ENCODE measurements at places on chromosomes 6 and 20.
A peak's percentile ranks its signal among the peaks of the same experiment; 100 is the strongest.

- no peak for DNase-seq
These were observed 401.6 kb upstream of the RUNX2 start for GRCh38 chr6:44926556-44926955.

DNA sequence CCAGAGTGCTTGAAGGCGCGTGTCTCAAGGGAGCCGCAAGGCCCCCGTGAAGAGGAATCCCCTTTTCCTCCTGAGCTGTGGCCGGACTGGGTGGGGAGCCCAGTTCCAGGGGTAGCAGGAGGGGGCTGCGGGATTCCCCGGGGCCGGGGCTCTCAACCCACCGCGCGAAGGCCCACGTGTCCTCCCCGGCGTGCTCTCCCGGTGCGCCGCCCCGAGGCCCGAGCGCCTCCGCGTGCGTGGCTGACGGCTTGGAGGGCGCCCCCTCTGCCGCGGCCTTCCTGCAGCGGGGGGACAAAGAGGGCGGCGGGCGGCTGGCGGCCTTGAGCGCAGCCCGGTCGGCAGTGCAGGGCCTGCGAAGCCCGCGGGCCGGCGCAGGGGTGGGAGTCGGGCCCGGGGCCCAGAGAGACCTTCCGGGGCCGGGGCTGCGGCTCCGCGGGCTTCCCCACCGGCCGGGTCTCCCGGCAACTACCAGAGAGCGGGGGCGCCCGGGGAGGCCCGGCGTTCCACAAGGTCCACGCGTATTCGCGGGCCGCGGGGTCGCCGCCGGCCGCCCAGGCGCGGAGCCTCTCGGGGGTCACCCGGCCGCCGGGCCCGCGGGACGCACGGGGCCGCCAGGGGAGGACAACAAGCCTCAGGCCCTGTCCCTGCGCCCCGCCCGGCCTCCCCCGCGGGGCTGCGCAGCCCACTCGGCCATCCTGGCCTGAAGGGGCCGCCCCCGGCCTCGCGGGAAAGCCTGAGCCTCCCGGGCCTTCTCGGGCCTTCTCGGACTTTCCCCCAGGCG, at the start of gene FAM217A:
Gene FAM217A, minus strand, starts transcription at position 447 of the 781 bp plus-strand sequence. CDS start 1,723 bp downstream, outside the sequence.
- DNase-seq, result no peak

- DNase-seq, result no peak
These were observed 747.1 kb upstream of the ADGRB3 start for GRCh38 chr6:67887747-67888545.

DNA sequence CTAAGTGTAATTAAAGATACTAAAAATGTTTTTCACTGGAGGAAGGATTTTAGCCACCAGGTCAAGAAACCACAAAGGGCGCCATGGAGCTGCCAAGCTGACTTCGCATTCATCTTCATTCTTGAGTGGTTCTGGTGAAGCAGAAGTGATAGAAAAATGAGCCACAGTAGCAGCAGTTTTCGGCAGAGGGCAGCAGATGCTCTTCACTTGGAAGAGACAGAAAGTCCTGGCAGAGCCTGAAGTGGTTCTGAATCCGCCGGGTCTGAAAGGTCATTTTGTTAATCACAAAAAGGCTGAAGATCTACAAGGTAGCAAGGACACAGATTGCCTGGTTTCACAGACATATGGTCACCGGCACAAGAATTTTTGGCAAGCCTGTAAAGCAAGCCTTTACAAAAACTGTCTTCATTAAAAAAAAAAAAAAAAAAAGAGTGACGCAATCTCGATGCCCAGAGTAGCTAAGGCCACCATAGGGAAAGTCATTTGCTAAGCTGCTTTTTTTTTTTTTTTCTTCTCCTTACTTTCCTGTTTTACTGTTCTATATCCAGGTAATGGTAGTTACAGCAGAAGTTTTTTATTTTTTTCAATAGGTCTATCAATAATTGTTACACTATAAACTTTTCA, 345.1 kb upstream of the AGPAT4 start:
- peak; percentile 7 for DNase-seq

GRCh38 chr6:33288141-33288920, 708 bp downstream of the WDR46 start:
- DNase-seq, result no peak

GRCh38 chr6:27468334-27468733, 4.6 kb downstream of the ZNF184 start:
- no peak for DNase-seq

- no peak for DNase-seq
These were observed 42.8 kb downstream of the MMS22L start for GRCh38 chr6:97240222-97240621.

DNA sequence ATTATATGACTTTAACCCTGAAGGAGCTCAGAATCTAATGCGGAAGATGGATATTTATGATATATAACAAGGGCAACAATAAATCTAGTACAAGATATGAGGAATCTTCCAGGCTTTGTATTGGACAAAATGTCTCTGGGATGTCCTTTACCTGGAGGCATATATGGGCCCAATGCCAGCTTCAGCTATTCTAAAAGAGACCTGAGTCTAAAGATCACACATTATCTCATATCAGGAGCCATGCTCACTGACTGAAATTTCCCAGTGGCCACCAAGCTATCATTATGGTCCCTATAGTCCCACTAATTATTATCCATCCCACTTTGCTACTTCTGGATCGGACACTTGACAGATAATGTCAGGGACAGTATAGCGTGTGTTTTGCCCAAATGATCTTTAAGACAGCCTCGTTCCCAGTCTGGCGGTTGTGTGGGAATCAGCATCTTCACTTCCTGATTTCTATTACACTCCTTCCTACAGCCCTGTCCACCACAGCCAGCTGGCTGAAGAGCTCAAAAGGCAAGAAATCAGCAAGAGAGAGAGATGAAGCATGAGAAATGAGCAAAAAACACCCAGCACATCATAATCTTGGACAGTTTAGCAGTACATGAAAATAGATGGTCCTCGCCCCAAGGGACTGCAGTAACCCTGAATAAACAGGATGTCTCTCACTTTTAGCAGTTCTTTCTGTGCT, 34.9 kb downstream of the KLHL31 start:
- DNase-seq, result no peak
